ENCODE measurements at places on chromosomes 7 and 10.

GRCh38 chr7:37424521-37424920, 24.1 kb downstream of the ELMO1 start:
- no peak for DNase-seq

DNA sequence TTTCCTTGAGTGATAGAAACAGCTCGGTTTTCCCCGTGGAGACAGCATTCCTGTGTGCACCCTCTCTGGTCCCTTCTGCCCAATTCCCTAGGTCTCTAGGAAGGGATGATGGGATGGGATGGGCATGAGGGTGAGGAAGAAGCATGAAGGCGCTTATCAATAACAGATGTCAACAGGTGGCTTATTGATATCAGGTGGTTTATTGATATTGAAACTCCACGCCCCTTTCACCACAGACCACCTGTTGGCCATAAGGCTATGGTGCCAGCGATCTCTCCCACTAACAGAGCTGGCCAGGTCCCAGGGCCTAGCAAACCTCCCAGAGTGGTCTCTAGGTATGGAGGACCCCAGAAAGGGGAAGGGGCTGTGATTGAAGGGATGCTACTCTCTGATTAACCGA, 7.9 kb downstream of the MOSPD3 start:
- DNase-seq = no peak

DNA sequence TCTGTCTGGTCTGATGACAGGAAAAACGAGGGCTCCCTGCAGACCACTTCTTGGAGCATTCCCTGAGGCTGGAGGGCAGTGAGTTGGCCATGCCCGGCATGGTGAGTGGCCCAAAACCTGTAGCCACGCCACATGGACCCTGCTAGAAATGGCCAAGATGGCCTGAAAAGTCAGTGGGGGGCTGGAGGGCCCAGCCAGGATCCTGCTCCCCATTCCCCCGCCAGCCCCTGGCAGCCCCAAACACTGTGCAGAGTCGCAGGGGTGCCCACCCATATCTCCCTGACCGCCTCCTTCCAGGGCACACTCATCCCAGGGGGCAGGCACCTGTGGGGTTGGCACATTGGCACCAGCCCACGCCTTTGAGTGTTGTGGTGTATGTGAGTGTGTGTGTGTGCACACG, 18.7 kb upstream of the PPP2R2D start:
- DNase-seq = no peak

DNA sequence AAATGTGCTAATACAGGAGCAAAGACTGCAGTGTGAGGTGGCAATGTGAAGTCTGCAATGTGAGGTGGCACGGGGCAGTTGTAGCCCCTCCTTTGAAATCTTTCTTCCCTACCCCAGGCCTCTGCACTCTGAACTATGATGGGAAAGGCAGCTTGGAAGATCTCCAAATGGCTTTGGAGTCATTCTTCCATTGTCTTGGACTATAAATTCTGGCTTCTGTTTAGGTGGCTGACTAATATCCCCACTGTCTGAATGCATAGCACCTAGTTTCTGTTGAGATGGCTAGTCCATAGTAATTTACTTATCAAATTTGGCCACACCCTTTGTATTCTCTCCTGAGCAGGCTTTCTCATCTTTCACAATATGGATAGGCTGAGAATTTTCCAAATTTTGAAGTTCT, 175.0 kb downstream of the CFTR start:
- no peak for DNase-seq

- DNase-seq = no peak
These were observed 241.0 kb downstream of the WDR11 start for GRCh38 chr10:121091961-121092719.

GRCh38 chr10:23994459-23995046, 214.4 kb upstream of the KIAA1217 start:
- DNase-seq = no peak

GRCh38 chr10:27998178-27998953, 513 bp downstream of the ODAD2 start:
- DNase-seq = no peak
